Mesenteric fat pad (tissue), 1 donor: ENCODE measurements at places on chromosomes 2 and 18.
A peak's percentile ranks its signal among the peaks of the same experiment; 100 is the strongest.

- no peak for DNase-seq
These were observed 68.5 kb downstream of the CTIF start for GRCh38 chr18:48607056-48607984.

GRCh38 chr2:69805887-69806286 lies 23.6 kb upstream of the GMCL1 start:
- no peak for DNase-seq

GRCh38 chr2:27155069-27155520 lies 6.3 kb downstream of the TCF23 start:
- no peak for DNase-seq

DNA sequence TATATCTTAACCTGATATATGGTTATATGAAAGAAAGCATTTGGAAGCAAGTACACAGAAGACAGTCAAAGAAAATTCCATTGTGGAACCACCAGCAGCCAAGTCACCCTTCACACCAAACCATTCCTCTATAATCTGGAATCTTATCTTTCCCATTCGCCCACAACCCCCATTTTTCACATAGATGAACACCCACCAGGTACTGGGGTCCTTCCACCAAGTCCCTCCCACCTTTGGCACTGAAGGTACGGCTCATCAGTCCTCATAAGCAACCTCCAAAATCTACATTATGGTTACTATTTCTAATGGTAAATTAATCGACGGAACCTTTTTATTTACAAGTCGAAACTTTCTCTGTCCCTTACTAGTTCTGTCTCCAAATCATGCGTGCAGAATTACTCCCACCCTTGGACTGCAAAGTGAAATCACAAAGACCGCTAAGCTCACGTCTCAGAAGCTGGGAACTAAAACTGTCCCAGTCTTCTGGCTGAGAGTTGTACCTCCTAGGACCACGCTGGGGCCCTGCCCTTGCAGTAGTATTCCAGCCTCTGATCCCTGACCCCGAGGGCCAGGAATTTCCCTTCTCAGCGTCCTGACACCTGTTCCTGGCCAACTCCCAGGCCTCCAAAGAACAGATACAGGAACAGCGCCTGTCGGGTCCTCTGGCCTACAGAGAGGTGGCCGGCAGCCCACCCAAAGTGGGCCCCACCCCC lies 702 bp downstream of the OLA1 start:
- DNase-seq, result no peak

DNA sequence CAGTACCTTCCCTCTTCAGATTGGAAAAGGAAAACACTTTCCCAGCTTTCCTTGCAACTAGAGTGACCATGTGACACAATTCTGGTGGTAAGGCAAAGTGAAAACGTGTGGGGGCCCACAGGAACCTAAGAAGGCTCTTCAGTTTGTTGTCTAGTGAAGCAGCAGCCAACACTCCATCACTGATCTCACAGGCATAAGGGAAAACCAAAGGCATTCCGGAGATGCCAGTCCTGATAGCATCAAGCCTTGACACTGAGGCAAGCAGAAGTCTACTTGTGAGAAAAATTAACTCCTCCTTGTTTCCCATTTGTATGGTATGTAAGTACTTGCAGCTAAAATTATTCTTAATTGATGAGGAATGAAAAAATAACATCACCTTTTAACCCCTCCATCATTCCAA lies 88.3 kb downstream of the ETAA1 start:
- DNase-seq, result no peak

DNA sequence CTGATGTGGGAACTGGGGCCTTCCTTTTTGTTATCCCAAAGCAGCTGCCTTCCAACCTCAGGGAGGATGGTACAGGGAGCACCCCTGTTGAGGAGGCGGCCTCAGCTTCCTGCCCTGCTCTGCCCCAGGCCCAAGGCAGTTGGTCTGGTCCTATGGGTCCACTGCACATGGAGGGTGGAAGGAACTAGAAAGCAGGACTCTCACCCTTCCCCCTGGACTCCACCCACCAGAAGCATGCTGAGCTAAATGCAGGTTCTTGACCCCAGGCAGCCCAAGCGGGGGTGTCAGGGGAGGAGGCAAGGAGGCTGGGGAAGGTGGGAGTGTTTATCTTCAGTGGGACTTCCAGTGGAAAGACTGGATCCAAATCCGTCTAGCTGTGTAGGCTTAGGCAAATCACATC lies 158.5 kb downstream of the SMAD2 start:
- DNase-seq, result no peak

DNA sequence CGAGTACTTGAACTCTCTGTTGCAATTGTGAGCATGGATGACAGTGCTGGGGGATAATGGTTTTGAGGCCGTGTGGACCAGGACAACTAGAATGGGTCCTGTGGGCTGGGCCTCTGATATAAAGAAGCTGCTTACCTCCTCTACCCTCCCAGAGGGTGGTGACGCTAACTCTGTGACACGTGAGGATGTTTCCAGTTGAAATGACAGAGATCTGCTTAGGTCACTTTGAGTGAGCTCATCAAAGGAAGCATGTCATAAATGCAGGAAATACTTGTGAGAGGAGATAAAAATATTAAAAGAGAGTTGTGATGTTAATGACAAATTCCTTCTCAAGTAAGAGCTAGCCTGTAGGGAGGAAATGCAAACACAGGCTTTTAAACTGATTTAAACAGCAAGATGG lies 16.4 kb downstream of the RMC1 start:
- no peak for DNase-seq

- no peak for DNase-seq
These were observed 74.2 kb downstream of the VIT start for GRCh38 chr2:36770542-36771287.

DNA sequence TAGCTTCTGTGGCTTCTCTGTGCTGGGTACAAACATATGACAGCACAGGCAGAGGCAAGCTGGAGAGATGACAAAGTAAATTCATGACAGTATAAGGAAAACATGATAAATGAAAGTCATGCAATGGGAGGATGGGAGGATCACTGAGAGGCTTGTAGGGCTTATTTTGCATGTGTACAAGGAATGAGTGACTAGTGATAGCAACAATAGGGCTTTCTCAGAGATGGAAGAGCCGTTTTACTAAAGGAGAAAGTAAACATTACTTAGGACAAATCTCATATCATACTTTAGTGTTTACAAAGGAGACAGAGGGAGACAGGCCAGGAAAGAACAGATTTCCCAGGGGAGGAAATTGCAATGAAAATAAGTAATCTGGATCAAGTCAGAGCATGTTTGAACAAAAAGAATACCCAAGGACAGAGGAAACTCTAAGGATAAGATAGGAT lies 82.5 kb upstream of the RBMS1 start:
- no peak for DNase-seq

- peak; percentile 51 for DNase-seq
These were observed 38.3 kb downstream of the CRACDL start for GRCh38 chr2:98897746-98898145.

- DNase-seq, result no peak
These were observed 331.1 kb downstream of the RND3 start for GRCh38 chr2:150156415-150156814.

DNA sequence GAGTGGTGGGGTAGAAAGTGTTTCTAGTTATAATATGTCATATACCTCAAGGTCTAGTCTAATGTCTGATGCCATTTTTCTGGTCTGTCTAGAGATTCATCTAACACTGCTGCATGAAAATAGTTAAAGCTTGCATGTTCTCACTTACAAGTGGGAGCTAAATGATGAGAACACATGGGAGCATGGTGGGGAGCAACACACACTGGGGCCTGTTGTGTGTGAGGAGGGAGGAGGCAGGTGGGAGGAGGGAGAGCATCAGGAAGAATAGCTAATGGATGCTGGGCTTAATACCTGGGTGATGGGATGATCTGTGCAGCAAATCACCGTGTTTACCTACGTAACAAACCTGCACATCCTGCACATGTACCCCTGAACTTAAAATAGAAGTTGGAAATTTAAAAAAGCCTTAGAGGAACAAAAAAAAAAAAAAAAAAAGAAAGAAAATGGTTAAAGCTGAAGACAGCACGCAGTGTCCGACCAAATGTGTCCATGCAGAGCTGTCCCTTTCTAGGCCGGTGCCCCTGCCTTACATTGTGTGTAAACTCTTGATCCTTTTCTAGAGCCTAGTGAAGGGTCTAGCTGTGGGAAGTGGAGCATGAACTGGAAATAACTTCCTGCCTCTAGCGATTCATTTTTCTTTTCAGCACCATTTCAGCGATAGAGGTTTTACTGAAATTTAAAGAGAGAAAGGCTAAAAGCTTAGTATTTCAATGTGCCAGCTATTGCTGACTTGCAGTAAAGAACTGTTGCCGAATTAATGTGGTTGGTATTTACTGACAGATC lies 94.0 kb downstream of the FMNL2 start:
- DNase-seq, result no peak

- DNase-seq, result no peak
These were observed 75.6 kb upstream of the ARHGAP28 start for GRCh38 chr18:6653880-6654279.

- DNase-seq, result no peak
These were observed 163.9 kb downstream of the DDX1 start for GRCh38 chr2:15755528-15755927.

DNA sequence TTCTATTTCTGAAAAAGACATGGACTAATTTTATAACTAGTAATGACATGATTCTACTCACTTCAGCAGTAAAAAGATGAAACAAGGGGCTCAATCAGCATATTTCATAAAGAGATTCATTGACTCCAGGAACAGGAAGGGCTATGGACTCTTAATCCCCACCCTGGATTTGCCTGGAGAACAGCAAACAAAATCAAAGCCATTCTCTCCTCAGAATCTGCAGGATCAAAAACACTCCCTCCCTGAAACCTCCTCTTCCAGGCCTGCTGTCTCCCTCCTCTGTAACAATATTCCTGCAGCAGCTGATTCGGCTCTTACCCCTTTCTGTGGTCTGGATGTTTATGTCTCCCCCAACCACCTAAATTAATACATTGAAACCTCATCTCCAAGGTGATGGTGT lies 57.0 kb downstream of the ZC3H8 start:
- DNase-seq, result no peak
